ENCODE measurements at places on chromosomes 2 and 18.
A peak's percentile ranks its signal among the peaks of the same experiment; 100 is the strongest.

DNA sequence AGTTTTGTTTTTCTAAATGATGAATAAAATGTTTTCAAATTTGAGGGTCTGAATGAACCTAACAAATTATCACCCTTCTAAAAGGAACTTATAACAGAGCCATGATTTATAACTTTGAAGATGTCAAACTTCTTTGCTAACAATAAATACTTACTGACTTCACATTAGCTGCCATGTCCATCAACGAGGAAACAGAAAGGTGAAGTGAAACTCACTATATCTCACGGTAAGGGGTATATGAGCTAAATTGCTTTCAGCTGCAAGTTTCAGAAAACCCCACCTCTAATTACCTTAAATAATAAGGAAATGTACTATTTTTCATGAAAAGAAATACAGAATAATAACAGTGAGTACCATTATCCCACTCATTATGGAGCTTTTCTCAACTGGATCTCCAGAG lies 350.8 kb upstream of the NT5C1B start:
- no peak for DNase-seq

DNA sequence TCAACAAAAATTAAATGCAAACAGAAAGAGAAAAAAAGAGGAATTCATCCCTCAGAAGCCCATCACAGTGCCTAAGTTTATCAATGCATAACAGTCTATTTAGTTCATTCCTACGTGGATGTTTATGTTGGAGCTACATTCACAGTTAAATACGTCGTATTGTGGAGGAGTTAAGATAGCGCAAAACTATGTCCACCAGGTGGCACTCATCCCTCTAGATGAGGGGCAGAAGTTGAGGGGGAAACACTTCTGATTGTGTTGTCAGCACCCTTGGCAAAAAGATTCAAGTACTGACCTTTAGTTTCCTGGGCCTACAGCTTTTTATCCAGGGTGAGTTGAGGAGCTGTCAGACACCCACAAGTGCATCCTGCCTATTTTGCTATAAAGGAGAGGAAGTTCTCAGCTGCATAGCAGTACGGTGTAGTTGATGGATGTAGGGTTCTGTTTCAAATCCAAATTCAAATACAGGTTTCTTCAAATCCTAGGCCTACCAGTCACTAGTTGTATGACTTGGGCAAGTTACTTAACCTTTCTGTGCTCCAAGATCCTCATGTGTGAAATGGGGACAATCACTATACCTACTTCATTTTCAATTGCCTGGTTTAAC lies 26.8 kb upstream of the MYO1B start:
- DNase-seq, result peak; percentile 63

GRCh38 chr18:56789004-56789888 lies 138.1 kb downstream of the WDR7 start:
- DNase-seq, result peak; percentile 32

DNA sequence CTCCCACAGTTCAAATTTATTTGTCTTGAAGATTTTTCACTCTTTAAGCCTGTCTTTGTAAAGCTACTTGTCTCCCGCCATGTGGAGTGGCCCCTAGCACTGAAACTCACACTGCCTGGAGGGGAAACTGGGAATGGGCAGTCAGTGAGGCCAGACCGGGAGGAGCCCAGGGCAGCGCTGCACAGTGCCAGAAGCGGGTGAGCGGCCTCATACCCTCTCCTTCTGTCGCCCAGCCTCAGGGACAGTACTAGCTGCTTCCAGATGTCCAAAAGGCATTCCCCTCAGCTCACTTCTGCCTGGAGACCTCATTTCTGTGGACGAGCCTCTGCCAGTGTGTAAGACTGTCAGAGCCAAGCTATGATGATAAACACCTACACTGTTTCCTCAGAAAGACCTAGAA lies 79.9 kb downstream of the SEPTIN10 start:
- DNase-seq, result no peak
